Chondrocyte (in vitro differentiated cells): ENCODE measurements at places on chromosomes 1 and 21. TPM values are rescaled to one million over a fixed set of nuclear protein-coding genes. Genes with fewer than 3 reads are reported as not detected.

Gene RUNX1
- 37.9 to 73.5 TPM (median 39.7 TPM) in 3 replicates for total RNA-seq

Gene ST6GALNAC5
- 6.2 to 7.9 TPM (median 7.3 TPM) in 3 replicates for total RNA-seq

Gene PLD5
- not detected in 3 replicates for total RNA-seq

Gene PBXIP1
- 47.1 to 60.2 TPM (median 57.1 TPM) in 3 replicates for total RNA-seq

Gene PHLDA3
- 111 to 120 TPM (median 115 TPM) in 3 replicates for total RNA-seq

Gene COL11A1
- total RNA-seq = 1,010 to 1,354 TPM (median 1,042 TPM) in 3 replicates

Gene CCDC24
- 5.4 to 6.8 TPM (median 6.3 TPM) in 3 replicates for total RNA-seq

Gene SPRR3
- total RNA-seq = not detected in 3 replicates

Gene EPHB2
- 44.6 to 57.5 TPM (median 48.0 TPM) in 3 replicates for total RNA-seq

Gene SELP
- not detected in 3 replicates for total RNA-seq

Gene EPS8L3
- not detected in 3 replicates for total RNA-seq

Gene SPRR1A
- total RNA-seq = not detected in 3 replicates

- DNase-seq = no peak
These were observed 217.5 kb downstream of the LRRIQ3 start for GRCh38 chr1:73980324-73981040.

GRCh38 chr1:224683936-224684335, 67.8 kb downstream of the CNIH3 start:
- no peak for DNase-seq

DNA sequence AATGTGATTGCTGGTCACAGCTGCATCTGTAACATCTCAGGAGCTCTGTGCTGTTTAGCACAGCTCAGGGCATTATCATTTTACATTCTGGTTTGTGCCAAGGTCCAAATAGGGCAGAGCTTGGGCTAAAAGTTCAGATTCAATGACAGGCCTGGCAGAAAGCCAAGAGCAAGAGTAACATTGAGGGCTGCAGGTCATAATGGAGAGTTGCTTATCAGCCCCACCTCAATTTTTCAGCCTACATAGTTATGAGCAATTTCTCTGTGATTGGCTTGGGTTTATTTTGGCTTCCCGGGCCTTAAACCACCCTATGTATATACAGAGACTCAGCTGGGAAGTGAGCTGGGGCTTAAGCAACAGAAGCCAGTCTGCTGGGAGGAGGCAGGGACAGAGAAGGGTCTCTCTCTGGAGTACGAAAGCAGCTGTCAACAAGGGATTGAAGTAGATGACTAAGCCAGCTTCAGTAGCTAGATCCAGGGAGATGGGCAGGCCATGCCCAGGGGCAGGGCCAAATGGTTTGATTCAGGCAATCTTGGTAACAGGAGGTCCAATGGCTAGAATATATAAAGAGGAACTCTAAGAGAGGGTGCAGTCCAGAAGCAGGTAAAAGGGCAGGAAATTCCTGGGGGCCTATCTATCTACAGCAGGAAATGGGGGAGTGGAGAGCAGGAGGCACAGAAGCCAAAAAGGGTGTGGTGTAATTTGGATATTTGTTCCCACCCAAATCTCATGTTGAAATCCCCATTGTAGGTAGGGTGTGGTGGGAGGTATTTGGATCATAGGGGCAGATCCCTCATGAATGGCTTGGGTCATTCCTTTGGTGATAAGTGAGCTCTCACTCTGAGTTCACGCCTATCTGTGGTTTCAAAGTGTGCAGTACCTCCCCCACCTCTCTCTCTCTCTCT, 49.0 kb downstream of the BRINP2 start:
- DNase-seq = no peak

- no peak for DNase-seq
These were observed 80.0 kb downstream of the ADGRL2 start for GRCh38 chr1:81880781-81881180.

DNA sequence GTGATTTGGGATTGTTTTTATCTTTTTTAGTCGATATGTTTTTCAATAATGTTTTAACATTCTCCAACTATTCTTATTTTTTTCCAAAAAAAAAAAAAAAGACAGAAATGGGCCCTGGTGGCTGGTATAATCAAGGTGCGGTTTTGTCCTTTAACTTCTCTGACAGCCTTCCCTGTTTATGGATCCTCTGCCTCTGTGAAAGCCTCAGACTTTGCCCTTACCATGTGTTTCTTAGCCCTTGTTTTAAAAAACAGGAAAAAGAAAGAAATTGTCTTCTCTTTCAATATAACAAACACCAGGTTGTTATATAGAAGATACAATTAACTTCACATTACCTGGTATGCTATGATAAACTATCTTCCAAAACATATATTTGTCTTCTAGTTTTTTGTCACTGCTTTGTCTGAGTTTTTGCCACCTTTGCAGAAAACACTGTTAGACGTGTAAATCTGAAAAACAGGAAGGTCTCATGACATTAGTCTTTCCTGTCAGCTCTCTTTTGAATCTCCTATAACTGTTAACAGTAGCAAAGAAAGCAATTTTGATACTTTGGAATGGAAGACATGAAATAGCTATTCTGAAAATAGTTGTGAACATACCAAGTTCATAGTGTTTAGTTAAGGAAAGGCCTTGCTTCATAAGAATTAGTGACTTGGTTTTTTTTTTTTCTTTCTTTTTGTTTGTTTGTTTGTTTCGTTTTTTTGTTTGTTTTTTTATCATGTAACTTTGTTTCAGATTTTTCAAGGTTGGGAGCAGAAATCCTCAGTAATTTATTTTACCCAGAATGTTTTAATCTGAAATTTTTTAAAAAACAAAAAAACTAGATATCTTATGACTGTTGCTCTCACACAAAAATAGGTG, 31.7 kb upstream of the CACYBP start:
- no peak for DNase-seq

DNA sequence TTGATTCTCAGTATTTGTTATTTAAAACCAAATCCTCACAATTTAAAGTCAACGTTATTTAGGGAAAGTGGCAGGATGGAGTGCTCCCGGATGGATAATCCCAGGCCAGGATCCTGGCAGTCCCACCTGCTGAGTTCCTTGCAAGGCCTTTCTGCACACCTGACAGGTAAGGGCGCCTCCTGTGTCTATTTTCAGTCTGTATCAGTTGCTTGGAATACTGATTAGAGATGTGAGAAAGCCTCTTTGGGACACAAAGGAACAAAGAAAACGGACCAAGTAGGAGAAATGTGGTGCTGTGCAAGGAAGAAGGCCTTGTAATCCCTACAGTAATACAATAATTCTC, 12.2 kb downstream of the STYXL2 start:
- DNase-seq = no peak

GRCh38 chr1:226754793-226755533, 15.9 kb upstream of the ITPKB start:
- no peak for DNase-seq

- DNase-seq = no peak
These were observed 161.5 kb downstream of the TBX15 start for GRCh38 chr1:118826669-118827068.

GRCh38 chr1:172642970-172643369, 15.9 kb upstream of the FASLG start:
- no peak for DNase-seq

GRCh38 chr1:166920561-166921475, 44.8 kb upstream of the TADA1 start:
- peak; percentile 65 for DNase-seq

DNA sequence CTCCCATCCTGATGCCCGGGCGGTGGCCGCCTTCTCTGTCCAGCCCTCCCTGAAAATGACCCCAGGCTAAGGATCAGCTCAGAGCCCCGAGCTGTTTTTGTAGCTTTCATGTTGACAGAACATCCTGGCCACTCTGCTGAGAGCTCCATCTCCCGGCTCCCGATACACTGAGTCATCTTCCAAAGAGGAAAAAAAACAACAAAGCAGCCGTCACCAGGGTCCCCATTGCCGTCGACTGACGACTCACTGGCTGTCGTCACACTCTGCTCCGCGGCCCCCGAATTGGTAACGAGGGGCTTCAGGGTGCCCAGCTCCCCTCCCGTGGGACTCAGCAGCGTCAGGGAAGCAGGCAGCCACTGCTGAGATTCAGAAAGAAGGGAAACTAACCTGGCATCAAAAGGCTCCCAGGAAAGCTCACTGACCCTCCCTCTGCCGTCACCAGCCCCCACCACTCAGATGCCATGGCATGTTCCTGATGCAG, 67.2 kb downstream of the CD46 start:
- no peak for DNase-seq

DNA sequence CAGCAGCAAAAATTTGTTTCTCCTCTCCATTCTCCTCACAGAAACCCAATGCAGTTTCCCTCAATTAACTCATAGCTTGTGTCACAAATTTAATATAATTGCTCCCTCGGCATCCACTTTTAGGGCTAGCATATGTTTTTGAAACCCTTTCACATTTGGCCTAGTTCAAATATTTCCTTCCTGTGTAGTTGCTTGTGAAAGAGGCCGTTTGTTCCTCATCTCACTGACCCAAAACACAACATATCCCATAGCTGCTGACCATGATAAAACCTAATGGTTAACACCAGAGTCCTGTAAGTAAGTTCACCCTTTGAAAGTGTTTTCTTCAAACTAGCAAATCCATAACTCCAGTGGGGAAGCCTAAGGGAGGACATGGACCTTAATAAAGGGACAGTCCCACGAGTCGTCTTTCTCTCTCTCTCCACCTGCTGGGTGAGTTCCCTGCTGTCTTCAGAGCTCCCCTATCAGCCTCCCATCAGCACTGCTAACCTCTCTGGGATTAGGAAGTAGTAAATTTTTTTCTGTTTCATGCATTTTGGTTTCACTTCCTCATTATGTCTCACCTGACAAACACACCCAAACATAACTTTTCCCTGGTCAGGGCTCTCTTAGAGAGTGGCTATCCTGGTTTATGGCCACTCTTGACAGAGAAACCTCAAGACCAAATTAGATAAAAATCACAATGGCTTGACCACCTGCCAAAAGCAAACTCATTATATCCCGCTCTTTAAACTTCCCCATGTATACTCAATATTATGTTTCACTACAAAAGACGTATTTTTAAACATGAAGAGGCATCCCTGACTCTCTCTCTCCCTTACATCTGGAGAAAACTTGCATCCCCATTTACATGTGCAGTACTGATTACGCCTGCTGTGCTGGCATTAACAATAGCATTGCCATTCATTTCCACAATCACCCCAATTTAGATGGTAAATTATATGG, 177.7 kb upstream of the HP1BP3 start:
- no peak for DNase-seq

GRCh38 chr21:28442624-28443023, 550.1 kb downstream of the LTN1 start:
- no peak for DNase-seq

GRCh38 chr21:42568866-42569731, 55.4 kb downstream of the SLC37A1 start:
- DNase-seq = no peak

DNA sequence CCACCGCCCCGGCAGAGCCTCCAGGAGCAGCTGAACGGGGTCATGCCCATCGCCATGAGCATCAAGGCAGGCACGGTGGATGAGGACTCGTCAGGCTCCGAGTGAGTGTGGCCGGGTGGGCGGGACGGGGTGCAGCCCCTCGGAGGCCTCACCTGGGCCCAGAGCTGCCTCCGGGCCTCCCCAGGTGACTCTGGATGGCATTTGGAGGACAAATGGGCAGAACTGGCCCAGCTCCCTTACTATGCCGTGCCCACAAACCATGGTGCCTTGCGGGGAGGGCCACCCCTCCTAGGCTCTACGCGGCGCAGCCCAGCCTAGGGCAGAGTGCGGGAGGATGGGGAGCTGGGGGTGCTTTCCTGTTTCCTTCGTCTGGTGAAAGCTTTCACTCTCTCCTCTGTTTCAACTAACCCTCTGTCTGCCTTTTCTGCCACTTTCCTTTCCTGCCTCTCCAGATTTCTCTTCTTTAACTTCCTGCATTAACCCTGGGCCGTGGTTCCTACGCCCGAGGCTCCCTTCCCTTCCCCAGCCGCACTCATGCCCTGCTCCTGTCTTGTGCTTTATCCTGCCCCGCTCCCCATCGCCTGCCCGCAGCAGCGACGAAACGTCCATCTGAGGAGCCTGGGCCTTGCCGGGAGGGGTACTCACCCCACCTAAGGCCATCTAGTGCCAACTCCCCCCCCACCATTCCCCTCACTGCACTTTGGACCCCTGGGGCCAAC, 9.2 kb downstream of the PSRC1 start:
- peak; percentile 81 for DNase-seq

DNA sequence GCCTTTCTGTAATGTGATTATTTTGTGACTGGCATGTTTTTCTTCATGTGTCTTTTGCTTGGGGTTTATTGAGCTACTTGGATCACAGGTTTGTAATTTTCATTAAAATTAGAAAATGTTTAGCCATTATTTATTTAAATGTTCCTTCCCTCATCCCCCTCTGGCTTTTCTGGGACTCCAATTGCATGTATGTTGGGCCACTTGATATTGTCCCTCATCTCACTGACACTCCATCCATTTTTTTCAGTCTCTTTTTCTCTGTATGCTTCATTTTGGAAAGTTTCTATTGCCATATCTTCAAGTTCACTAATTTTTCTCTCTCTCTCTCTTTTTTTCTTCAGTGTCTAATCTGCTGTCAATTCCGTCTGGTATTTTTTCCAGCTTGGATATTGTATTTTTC, 390.1 kb downstream of the PRDM2 start:
- DNase-seq = no peak

- no peak for DNase-seq
These were observed 52.1 kb upstream of the PRMT6 start for GRCh38 chr1:107004421-107004820.
